CD4-positive, alpha-beta T cell treated with Interleukin-15 for 1 hour (primary cell): ENCODE measurements at places on chromosomes 4 and X.

DNA sequence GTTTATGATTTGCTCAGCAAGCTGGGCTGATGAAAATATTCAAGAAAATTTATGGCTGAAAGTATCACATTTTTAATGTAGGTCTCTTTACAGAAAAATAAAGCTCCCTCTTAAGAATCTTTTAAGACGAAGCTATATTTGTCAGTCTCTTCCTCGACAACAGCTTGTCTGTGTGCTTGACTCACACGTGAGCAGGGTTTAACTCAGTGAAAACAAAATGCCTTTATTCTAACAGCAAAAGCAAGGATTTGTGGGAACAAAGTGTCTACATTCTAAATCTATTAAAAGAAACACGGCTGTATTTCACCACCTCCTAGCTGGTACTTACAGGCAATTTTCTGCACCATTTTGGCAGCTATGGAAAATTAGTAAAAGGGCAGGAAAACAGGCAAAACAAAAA, 75.5 kb downstream of the NYX start:
- DNase-seq, result no peak

GRCh38 chrX:133796282-133796681, 189.1 kb downstream of the GPC3 start:
- no peak for DNase-seq

GRCh38 chr4:108355902-108356535, 187.3 kb upstream of the LEF1 start:
- no peak for DNase-seq

- no peak for DNase-seq
Measured at GRCh38 chrX:98296129-98296528, 1412.4 kb downstream of the RPA4 start.

DNA sequence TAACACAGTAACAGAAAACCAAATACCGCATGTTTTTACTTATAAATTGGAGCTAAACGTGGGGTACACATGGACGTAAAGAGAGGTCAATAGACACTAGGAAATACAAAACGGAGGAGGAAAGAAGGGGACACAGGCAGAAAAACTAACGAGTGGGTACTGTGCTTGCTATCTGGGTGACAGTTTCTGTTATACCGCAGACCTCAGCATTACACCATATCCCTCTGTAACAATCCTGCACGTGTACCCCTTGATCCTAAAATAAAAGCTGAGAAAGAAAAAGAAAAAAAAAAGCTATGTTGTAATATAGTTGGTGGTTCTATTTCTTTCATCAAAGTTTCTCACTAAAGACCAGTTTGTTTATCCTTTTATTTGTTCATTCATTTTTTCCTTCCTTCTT, 47.9 kb upstream of the UNC5C start:
- DNase-seq, result no peak

GRCh38 chr4:73828956-73829355, 7.5 kb upstream of the CXCL6 start:
- no peak for DNase-seq

- no peak for DNase-seq
Measured at GRCh38 chr4:144715230-144715629, 69.3 kb downstream of the HHIP start.

DNA sequence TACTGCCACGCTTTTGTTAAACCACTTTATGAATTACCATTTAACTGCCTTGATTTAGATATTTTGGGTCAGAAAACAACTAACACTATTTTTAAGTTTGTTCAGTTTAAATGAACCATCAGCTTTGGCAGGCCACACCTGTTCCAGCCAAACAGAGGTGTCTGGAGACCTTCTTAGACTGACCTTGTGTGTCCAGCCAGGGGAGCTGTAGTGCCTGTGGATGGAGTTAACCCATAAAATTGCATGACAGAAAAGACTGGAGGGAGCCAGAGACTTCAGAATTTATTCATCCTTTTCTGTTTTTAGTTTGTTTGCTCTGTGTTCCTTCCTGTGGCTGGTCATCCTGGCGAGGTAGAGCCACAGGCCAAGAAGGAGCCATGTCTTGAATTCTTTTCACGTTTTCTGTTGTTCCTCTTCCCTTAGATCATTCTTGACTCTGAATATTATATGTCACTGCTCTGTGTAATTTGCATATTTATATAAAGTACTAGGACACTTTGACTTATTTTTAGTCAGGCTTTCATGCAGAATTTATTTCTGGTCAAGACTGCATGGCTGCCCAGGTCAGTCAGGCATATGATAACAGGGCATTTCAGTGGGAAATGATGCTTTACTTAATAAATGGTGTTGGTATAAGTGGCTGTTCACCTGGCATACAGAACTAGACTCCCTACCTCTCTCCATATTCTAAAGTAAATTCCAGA, 26.7 kb downstream of the HERC3 start:
- no peak for DNase-seq

GRCh38 chrX:153828308-153828707, 2.0 kb downstream of the PDZD4 start:
- DNase-seq, result no peak

GRCh38 chrX:24110069-24110468, 39.5 kb upstream of the ZFX start:
- no peak for DNase-seq

- DNase-seq, result no peak
Measured at GRCh38 chrX:16610121-16610621, 39.8 kb upstream of the S100G start.

- no peak for DNase-seq
Measured at GRCh38 chrX:151398346-151398745, 1.3 kb downstream of the VMA21 start.

DNA sequence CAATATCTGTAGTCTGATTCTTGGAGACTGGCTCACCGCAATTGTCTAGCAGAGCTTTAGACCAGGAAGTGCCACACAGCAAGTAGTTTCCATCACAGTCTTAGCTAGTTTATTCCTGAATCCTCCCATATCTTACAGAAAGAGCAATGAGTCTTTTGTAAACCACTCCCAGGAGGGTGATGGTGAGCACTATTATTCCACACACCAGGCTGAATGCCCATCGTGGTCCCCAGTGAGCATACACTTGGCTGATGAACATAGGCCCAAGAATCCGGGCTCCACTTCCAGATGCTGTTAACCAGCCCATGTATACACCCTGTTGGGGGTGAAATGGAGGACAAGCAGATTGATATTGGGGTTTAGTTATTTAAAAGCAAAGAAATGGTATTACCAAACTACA, 39.8 kb downstream of the PLK4 start:
- DNase-seq, result no peak

DNA sequence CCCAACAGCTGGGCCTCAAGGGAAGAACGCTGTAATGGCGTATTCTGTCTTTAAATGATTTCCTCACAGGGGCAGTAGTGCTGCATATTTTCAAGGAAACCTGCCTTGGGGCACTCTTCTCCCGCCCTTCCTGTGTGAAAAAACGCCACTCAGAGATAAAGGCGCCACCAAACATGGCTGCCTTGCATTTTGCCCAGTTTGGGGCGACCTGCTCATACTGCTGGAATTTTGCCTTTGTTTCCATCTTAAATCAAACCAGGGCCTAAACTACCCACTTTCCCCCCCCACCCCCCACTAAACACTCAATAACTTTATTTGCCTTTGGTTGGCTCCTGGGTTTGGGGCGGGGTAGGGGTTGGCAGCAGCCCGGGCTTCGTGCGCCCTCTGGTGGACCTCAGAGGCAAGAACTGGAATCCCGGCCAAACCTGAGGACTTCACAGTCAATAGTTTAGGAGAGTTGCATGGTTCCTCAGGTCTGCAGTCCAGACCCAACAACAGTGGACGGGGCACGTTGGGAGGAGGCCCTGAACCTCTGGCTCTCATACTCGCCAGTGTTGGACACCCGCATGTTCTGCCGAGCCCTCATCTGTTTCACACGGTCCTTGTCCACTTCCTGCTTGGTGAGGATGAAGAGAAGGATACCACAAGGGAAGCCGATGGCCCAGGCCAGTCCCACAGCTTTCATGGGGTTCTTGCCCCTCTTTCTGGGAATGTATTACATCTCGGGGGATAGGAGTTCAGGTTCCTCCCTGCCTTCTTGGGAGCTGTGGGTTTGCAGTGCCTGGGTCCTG, 220.1 kb upstream of the STK26 start:
- DNase-seq, result peak; percentile 87

GRCh38 chr4:185534866-185535611, at the start of gene PDLIM3:
Gene PDLIM3, minus strand, starts transcription at chr4:185535507. Its CDS starts 73 bp downstream, at chr4:185535434.
- DNase-seq, result no peak

GRCh38 chr4:183871581-183871980, 33.5 kb upstream of the STOX2 start:
- no peak for DNase-seq

DNA sequence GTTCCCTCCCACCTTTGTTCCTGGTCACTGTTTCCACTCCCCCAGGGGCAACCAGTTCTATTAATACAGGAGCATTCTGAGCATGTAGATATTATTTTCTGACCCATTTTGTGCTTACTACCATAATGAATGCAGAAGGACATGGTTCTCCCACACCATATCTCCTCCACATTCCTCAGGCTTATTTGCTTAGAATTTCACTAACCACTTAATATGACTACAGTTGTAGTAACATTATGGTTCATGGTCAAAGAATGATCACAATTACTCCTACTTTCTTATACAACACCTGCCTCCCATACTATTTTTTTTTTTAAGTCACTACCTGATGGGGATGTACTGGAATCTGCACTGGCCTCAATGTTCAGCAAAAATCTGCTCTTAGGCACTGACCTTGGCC, 7.5 kb upstream of the FAM184B start:
- DNase-seq, result no peak

DNA sequence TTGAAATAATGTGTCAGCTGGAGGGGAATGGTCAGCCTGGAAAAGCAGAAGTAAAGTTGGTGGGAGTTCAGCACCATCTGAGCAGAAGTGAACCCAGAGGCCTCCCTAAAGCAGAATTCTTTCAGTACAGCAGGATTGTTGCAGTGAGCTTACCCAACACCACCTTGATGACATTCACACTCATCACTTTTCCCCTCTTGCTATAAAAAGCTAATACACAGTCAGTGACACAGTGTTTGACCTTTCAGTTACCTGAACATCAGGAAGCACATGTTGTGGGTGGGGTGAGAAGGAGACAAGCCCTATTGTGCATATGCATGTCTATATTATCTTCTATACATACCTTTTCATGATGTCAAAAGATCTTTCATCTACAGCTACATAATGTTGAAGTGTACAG, 624.7 kb upstream of the ZFP42 start:
- no peak for DNase-seq

DNA sequence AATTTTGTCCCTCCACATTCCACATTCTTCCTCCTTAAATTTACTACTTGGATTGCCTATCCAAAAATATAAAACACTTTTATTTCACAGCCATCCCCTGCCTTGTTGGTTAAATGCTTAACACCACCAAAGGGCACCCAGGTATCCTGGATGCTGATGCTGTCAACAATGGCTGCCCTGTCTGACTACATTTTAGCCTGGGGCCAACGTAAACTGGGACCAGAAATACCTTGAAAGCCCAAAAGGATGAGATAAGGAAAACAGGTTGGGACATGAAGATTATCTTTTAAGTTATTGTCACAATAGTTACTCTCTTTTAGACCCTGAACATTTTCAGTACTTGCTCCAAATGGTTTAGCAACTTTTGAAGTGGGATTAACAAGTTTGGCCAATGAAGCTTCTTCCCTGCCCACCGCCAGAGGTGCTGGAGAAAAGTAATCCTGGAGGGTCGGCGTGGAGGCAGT, 775 bp upstream of the YIPF6 start:
- DNase-seq, result no peak

- DNase-seq, result no peak
Measured at GRCh38 chr4:110073053-110073845, 125.2 kb downstream of the ELOVL6 start.

GRCh38 chrX:72624194-72624593, 51.6 kb upstream of the HDAC8 start:
- DNase-seq, result no peak

DNA sequence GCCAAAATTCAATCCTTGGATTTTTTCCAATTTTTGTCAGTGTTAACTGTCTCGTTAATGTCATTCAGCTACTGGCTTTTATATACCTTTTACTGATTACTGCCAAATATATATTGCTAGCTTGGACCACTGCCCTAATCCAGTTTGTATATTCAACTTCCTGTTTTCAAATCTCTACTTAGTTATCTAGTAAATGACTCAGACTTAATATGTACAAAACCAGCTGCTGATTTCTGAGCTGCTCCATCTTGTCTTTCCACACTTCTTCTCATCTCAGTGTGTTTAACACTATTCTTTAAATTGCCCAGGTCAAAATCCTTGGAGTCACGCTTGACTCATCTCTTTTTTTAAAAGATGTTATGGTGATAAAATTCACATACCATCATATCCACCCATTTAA, 1196.7 kb downstream of the RAPGEF2 start:
- DNase-seq, result no peak

GRCh38 chr4:94345969-94346368, 3.3 kb upstream of the HPGDS start:
- DNase-seq, result no peak

GRCh38 chrX:68808686-68809357, 20.0 kb upstream of the EFNB1 start:
- no peak for DNase-seq

GRCh38 chr4:168522829-168523489, 26.1 kb downstream of the PALLD start:
- no peak for DNase-seq

DNA sequence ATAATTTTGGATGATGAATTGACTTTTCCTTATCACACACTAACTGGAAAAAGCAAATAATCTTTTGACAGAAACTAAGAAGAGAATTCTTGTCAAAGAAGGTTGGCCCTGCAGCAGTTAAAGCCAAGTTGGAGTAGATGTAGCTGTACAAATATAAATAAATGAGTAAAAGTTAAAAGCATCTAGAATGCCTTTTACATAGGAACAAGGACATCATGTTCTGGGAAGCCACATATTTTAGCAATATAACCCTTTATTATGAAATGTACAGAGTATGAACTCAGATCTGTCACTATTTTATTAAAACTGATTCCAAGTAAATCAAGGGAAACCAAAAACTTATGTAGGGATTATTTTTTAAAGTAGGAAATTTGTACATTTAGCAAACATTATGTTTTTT, 269.4 kb upstream of the FAT4 start:
- DNase-seq, result no peak

- DNase-seq, result no peak
Measured at GRCh38 chr4:109301651-109302360, 652 bp downstream of the COL25A1 start.

DNA sequence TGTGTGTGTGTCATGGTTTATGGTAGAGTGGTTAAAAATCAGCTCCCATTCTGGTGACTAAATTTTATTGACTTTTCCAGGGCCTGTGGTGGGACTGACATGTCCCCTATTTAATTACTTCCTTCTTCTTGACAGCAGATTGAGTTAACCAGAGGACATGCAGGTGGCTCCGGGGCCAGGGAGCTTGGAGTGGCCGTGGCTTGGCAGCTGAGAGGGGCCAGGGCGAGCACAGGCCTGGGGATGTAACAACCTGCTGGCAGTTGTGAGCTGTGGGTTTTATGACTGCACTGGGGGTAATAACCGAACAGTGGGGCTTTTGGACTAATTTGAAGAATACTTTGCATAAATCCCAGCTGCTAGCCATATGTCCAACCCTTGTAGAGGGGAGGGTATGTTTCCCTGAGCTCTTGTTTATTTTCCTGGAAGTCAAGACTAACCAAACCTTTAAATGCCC, 186.0 kb downstream of the MID1IP1 start:
- DNase-seq, result no peak
